ENCODE measurements at places on chromosomes 1 and 21. TPM values are rescaled to one million over a fixed set of nuclear protein-coding genes. Genes with fewer than 3 reads are reported as not detected.

The SLC25A44 gene
- total RNA-seq = 18.6 TPM

The RGS1 gene
- total RNA-seq = 26.8 TPM

The RBM11 gene
- total RNA-seq = 1.4 TPM

GRCh38 chr1:228347181-228347580 lies 59.5 kb downstream of the TRIM11 start:
- no peaks in the 10 kb centered on the region for H3K36me3 ChIP-seq
- DNase-seq = peak; percentile 31
- no peak overlapping the region for H3K27ac ChIP-seq
- H3K4me3 ChIP-seq = no peak overlapping the region

GRCh38 chr1:40795811-40796586 lies 12.4 kb downstream of the KCNQ4 start:
- no peaks in the 10 kb centered on the region for H3K36me3 ChIP-seq
- H3K27ac ChIP-seq = peak overlapping the region; percentile 11
- no peak overlapping the region for H3K4me3 ChIP-seq
- no peaks in the 10 kb centered on the region for H3K4me1 ChIP-seq

DNA sequence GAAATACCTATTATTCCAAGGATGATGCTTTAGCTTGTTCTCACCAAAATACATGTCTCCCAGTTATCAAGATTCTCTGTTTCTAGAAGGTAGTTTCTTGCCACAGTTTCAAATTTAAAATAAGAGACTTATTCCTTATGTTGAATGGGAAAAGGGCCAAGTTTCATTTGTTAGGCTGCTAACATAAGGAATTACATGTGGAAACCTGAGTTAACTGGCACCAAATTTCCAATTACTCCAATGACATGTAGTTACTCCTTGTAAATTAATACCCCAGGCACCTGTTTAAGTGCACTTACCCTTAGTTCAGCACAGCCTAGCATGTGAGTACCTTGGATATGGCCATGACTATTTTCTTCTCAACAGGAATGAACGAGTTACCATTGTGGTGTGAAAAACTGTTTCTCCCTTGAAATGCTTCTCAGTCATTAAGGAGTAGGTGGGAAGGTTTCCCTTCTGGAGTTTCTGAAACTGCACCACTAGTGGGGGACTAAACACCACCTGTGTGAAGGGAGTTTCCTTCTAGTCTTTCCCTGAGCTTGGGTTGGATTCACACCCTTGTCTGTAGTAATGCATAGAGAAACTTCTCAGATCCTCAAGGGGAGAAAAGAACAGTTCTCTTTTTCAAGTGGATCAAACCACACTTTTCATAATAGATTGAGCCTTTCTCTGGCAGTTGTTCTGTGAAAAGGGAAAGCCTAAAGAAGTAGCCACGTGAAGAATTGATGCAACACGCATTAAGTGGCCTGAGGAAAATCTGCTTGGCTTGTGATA lies 32.3 kb upstream of the LRRC8C start:
- H3K4me3 ChIP-seq = no peak overlapping the region
- no peaks in the 10 kb centered on the region for H3K27me3 ChIP-seq
- no peak overlapping the region for H3K27ac ChIP-seq
- H3K4me1 ChIP-seq = no peaks in the 10 kb centered on the region
- DNase-seq = no peak
- no peaks in the 10 kb centered on the region for H3K36me3 ChIP-seq

DNA sequence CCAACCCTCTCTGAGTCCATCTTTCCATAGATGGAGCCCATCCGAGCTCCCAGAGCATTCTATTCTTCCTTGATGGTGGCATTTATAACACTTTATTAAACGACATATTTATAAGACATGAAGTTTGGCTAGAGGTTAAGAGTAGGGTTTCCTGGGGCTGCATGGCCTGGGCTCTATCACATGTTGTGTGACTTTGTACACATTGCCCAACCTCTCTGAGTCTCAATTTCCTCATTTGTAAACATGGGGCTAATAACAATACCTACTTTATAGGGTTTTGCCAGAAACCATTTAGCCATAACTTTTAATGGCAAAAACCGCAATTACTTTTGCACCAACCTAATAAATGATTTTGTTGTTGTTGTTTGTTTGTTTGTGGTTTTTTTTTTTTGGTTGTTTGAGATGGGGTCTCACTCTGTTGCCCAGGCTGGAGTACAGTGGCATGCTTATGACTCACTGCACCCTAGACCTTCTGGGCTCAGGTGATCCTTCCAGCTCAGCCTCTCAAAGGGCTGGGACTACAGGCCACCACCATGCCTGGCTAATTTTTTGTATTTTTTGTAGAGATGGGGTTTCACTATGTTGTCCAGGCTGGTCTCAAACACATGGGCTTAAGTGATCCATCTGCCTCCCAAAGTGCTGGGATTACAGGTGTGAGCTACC lies 13.9 kb upstream of the ASAP3 start:
- H3K27ac ChIP-seq = no peak overlapping the region
- no peaks in the 10 kb centered on the region for H3K36me3 ChIP-seq
- no peak for DNase-seq
- H3K27me3 ChIP-seq = no peaks in the 10 kb centered on the region

GRCh38 chr1:246292571-246292970 lies 214.5 kb downstream of the SMYD3 start:
- no peak overlapping the region for H3K4me3 ChIP-seq
- no peak for DNase-seq
- no peaks in the 10 kb centered on the region for H3K4me1 ChIP-seq
- H3K36me3 ChIP-seq = no peaks in the 10 kb centered on the region
- H3K27ac ChIP-seq = no peak overlapping the region
